ENCODE measurements at places on chromosomes 7 and 10. TPM values are rescaled to one million over a fixed set of nuclear protein-coding genes. Genes with fewer than 3 reads are reported as not detected.

Gene EBLN1
- not detected for total RNA-seq

Gene CFTR
- total RNA-seq = 0.86 TPM

Gene CPXM2
- total RNA-seq = 2.6 TPM

- no peak for DNase-seq
Measured at GRCh38 chr10:10353326-10353868, 664.3 kb upstream of the CELF2 start.

- no peak for DNase-seq
Measured at GRCh38 chr10:127577376-127578258, 28.5 kb downstream of the NPS start.

DNA sequence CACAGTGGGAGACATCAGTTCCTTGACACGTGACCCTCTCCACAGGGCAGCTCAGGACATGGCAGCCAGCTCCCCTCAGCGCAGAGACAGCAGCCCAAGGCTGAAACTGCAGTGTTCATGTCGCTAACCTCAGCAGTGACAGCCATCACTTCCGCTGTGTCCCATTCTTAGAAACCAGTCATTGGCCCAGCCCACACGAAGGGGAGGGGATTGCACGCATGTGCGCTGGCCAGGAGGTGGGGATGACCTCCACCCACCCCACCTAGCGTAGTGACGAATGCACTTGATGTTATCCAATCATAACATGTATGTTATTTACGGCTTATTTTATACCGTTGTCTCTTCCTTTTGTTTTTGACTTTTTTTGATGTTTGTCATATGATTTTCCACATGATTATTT, 36.9 kb upstream of the EGFR start:
- no peak for DNase-seq

GRCh38 chr7:82164813-82165212, 278.8 kb downstream of the CACNA2D1 start:
- DNase-seq = no peak

- DNase-seq = no peak
Measured at GRCh38 chr10:101164020-101164419, 32.9 kb downstream of the TLX1 start.

DNA sequence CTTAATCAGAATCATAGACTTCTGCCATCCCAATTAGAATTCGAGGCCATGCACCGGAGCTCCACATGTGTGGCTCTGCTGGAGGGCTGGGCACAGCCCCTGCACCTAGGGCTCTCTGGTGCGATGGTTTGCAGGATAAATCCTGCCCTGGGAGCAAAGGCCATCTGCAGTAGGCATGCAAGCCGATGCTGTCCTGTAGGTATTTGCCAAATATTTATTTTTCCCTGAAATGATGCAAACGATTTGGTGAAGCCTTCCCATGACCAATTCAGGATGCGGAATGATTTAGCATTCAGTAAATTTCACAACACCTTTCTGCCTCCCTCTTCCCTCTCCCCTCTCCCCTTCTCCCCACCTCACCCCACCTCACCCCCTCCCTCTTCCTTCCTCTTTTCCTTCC, 170.6 kb downstream of the EBF3 start:
- no peak for DNase-seq

DNA sequence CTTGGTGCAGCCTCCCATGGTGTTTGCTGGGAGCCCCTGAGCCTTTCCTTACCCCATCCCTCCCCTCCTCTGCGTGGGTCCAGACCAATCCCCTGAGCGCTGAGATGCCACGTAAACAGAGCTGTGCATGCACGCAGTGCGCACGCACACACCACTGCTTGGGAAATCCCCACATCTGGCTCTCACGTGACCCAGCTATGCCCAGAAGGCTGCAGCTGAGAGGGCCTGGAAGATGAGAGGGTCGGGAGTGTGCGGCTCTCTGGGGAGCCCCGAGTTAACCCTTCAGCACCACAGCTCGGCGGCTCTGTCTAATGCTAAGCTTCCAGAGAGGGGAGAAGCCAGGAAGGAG, 177.2 kb downstream of the SH3PXD2A start:
- DNase-seq = peak; percentile 87

- DNase-seq = no peak
Measured at GRCh38 chr10:124040451-124041188, 52.8 kb downstream of the CHST15 start.

Measured in Right ventricle myocardium superior (tissue), 1 donor.